ENCODE measurements at places on chromosomes 5 and 9.

- no peak for DNase-seq
Observed at GRCh38 chr5:138305797-138306196, 25.8 kb downstream of the CDC25C start.

DNA sequence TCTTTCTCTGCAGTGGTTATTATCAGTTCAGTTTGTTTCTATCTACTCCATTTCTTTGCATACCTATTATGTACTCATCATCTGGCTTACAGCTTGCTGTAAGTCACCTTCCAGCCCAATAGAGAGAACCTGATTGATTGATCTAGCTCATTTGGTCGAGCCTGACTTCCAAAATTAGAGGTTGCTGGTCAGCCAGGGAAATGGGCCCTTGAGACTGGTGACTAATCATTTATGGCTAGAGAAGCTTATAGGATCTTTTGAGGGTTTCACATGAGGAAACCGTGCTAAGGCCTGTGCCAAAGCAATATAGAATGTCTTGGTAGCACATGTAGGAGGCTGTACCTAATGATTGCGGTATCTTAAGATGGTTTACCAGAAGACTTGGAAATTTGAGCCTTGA is 5.8 kb downstream of the SREK1 start:
- no peak for DNase-seq

DNA sequence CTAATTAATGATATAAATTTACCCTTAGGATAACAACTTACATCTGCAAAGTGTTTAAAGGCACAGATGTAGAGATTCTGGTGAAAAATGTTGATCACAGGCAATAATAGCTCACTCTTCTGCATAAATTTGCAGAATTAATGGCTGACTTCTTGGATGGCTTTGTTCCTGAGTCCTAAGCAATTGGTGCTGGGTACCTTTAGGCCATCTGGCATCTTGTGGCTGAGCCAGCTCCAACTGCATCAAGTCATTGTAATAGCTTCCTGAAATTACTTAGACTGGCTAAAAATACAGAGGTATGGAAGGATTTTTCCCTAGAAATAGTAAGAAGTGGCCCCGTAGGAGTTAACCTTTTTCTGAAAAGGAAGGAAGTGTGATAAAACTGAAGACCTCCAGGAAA is 118.3 kb upstream of the MINAR2 start:
- no peak for DNase-seq

GRCh38 chr9:12595400-12595799 is 97.8 kb upstream of the TYRP1 start:
- DNase-seq = no peak

DNA sequence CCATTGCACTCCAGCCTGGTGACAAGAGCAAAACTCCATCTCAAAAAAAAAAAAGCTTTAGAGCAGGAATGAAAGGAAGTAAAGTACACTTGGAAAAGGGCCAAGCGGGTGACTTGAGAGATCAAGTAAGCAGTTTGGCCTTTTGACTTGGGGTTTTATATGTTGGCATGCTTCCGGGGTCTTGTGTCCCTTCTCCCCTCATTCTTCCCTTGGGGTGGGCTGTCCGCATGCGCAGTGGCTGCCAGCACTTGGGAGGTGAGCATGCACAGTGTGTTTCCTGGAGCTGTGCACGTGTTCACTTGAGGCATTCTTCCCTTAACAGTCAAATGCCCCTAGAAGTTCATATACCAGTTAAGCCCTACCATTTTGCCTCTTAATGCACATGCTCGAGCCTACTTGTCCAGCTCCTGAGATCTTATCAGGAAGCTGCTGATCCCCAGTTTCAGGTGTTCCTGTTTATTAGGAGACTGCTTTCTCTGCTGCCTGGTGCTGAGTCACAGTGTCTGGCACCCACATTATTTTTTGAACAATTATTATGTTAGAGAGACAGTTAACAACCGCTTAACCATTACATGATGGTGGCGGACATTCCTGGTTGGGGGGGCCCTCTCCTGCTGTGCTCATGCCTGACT is 32.6 kb upstream of the PRRC2B start:
- DNase-seq = no peak

- no peak for DNase-seq
Observed at GRCh38 chr9:95807326-95807947, 68.1 kb upstream of the ERCC6L2 start.

DNA sequence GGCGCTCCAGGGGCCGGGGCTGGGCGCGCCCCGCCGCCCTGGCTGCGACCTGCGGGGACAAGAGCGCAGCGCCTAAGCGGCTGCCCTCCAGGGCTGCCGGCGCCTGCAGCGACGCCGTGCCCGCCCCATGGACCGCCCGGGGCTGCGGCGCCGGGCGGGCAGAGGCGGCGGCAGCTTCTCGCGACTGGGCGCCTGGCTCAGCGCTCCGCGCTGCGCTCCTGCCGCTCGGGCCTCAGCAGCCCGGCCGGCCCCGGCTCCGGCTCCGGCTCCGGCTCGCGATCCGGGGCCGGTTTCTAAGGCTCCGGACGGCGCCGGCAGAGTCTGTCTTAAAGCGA is at the start of gene PITX1:
TSS of gene PITX1 (minus strand) at position 328 of the 335 bp plus-strand sequence. CDS start 347 bp downstream, outside the sequence.
- DNase-seq = no peak

- no peak for DNase-seq
Observed at GRCh38 chr5:36692791-36693763, 86.7 kb downstream of the SLC1A3 start.

DNA sequence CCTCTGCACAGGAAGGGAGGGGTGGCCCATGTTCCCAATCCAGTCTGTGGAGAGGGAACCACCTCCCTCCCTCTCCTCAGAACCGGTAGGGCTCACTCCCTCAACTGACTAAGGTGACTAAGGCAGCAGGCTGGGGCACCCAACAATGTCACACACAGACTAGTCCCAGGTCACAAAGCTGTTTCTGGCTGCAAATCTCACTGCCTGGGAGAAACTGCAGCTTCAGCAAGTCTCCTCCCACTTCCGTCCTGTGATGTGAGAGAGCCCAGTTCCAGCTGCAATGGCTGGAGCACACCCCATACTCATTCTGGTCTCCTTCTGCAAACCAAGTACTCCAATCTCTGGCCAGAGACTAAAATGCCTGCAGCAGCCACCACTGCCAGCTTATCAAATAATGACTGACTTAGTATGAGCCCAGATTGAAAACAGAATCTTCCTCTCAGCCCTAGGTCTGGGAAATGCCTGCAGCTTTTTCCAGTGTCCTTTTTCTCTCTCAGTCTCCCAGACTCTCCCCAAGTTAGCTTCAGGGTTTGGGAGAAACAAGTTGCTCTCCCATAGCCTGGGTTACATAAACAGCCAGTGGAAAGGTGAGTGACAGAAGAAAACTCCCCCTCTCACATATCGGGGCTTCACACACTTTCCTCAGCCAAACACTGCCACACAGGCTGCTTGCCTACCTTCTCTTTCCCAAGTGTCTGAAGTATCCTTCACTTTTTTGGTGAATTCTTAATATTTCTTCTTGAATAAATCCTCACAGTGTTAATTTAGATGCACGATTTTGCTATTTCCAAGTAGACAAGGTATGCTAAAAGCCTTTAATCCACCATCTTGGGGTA is 247.4 kb upstream of the RASA1 start:
- DNase-seq = no peak

GRCh38 chr5:166004006-166004405 is 2287.4 kb upstream of the WWC1 start:
- DNase-seq = no peak

GRCh38 chr9:111891910-111892499 is 4.6 kb upstream of the UGCG start:
- no peak for DNase-seq

- DNase-seq = no peak
Observed at GRCh38 chr5:94746731-94747124, 128.3 kb downstream of the SLF1 start.

DNA sequence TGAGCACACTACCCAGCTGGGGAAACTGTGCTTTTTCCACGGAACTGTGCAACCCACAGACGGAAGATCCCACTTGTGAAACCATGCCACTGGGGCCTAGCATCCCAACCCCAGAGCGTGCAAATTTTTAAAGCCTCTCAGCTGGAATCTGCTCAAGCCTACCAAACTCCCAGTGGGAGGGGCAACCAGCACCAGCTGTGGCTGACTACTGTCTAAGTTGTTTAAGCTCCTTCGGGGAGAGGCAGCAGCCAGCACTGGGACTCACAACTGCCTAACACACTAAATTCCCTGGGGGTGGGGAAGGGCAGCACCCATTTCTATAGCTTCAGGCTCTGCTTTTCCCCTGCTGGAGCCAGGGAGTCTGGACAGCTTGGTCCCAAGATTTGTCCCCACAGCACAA is 287.6 kb upstream of the MSX2 start:
- no peak for DNase-seq

- no peak for DNase-seq
Observed at GRCh38 chr5:150556859-150557508, 49.1 kb downstream of the NDST1 start.

Measured in stimulated activated CD8-positive, alpha-beta memory T cell treated with anti-CD3 and anti-CD28 coated beads, Interleukin-7, amount 100 ng/mL, for 1 hour (primary cell).